ENCODE measurements at places on chromosomes 11 and 22.

DNA sequence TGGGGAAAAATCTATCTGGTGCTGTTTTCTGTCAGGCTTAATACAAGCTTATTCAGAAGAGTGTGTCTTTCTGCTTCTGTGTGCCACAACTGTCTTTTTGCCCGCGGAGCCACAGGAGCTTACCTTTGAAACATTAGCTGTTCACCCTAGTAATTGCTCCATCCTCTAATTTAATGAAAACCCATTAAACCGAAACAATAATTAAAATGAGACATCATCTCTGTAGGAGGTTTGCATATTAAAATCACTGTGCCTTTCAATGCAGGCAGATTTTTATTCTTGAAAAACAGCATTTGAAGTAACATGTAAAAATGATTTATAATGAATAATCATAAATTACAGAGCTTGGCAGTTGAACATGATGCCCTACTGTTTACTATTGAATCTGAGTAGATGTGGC lies 102.3 kb downstream of the NELL1 start:
- DNase-seq, result no peak

DNA sequence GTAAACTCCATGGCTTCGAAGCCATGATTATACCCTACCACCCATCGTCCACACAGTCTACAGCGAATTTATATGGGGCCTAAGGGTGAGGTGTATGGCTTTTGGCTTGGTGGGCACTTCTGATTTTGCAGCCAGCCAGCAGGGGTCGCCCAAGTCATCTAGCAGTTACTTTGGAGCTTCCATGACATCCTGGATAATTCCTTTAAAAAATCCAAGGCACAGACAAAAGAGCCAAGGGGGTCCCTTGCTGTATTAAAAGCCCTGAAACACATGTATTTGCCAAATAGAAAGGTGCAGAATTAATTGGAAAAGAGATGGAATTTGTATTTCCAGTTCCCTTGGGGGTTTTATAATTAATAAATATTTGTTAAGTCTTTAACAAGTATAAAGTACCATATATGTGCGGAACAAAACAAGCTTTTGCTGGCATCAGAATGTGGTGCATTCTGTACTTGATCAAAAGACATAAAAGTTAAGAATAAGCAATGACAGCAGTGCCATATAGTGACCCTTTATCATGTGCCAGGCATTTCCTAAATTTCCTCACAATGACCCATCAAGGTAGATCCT lies 132.8 kb upstream of the PITPNB start:
- peak; percentile 66 for DNase-seq

DNA sequence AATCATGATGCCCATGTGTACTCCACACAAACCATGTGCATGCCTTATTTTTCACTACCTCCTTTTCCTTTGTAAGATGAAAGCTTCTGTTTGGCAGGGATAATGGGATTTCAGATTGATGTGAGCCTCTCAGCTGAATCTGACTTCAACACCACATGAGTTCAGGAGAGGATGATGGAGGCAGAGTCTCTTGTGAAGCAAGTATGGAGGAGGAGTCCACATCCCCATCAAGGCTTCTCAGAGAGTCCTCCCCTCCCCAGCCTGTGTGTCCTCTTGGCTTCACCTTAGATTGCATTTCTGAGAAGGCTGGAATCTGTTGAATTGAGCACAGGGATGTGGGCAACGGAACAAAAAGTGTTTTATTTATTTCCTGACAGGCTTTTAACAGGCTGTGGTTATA lies 370.4 kb downstream of the FAT3 start:
- no peak for DNase-seq

- DNase-seq, result no peak
Observed at GRCh38 chr22:41239443-41240128, 1.1 kb downstream of the CHADL start.

DNA sequence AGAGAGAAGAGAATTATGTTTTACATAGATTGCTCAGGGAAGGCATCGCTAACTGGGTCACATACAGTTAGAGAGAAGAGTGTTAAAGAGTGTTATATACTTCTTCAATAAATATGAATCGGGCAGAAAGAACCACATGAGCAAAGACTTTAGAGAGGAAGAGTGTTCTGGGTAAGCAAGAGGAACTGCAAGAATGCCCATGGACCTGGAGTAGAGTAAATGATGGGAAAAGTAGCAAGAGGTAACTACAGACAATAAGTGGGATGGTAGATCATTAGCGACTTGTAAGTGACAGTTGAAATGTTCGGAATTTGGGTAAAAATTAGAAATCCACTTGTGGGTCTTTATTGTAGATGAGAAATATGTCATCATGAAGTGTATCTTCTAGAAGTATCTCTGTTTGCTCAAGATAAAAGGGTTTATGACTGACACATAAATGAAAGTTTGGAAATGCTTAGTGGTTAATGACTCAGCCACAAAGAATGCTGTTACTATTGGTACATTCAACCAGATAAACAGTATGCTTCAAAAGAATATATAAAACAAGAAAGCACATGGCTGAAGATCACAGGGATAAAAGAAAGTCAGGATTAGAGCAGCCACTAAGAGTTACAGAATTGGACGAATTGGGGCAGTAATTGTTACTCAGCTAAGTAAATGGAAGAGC lies 229.3 kb downstream of the CASP12 start:
- DNase-seq, result peak; percentile 92

GRCh38 chr11:76318744-76319384 lies 62.1 kb downstream of the THAP12 start:
- peak; percentile 84 for DNase-seq

GRCh38 chr11:94597896-94598295 lies 30.7 kb downstream of the PIWIL4 start:
- DNase-seq, result no peak

DNA sequence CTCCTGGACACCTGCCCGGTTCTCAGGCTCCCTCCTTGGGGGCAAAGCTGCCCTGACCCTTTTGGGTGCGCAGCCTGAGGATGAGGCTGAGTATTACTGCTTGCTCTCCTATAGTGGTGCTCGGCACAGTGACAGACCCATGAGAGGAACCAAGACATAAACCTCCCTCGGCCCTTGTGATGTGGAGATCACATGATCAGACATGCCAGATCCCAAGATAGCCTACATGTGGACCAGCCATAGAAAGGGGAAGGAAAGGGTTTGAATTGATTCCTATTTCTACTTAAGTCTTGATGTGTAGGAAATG lies 125.3 kb downstream of the VPREB1 start:
- DNase-seq, result no peak

- no peak for DNase-seq
Observed at GRCh38 chr11:65787649-65788622, 1.1 kb downstream of the OVOL1 start.

DNA sequence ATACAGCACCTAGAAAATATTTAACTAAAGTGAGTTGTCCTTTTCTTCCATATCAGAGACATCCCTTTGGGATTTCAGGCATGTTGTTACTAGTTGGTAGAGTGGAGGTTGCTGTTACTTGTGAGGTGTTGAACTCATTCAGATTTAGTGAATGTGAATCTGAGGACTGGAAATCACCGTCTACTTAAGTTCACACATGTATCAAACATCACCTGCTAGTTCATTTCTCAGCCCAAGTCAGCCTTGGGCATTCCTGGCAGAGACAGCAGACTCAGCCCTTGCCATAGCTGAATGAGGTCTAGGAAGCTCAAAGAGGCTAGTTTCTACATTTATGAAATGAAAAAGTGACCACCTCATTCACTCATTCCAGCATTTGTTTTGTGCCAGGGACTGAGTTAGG lies 9.7 kb downstream of the KDELR3 start:
- peak; percentile 80 for DNase-seq

DNA sequence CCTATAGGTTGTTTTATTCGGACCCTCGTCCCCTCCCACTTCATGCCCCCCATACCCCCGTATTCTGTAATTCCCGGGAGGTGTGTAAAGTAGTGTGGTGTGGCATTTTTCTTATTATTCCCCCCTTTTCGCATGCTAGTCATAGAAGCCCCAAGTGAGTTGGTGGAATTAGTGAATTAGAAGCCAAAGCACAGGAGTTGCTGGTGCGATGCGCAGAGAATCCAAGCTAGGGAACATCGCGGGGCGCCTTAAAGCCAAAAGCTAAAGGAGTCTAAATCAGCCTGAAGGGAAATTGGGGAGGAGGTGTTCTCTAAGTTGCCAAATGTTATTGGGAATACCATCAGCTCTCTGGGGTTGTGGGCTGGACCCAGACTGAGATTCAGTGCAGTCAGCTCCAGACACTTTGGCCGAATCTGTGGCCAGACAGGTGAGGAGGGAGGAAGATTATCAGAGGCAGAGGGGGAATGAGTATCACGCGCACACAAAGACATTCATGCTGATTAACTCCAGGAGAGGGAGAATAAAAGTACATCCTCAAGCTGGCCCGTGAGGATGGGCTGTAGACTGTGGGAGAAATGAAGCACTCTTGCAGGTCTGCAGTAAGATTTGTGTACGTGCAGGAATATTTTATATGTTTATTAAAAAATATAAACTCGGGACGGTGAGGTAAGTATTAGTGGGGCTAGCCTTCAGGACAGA lies 102.8 kb upstream of the HSD17B12 start:
- DNase-seq, result no peak

- DNase-seq, result peak; percentile 45
Observed at GRCh38 chr11:9459667-9460321, 1.0 kb upstream of the ZNF143 start.

DNA sequence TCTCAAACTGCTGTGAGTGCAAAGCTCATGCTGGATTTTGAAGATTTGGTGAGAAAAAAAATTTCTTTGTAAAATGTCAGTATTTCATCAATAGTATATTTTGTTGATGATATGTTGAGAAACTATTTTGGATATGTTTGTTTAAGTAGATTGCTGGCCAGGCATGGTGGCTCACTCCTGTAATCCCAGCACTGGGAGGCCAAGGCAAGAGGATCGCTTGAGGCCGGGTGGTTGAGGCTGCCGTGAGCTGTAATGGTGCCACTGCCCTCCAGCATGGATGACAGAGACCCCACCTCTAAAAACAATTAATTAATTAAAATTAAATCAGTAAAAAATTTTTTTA lies 6.9 kb upstream of the IFITM3 start:
- no peak for DNase-seq

GRCh38 chr22:29267462-29267857 lies 321 bp downstream of the RHBDD3 start:
- no peak for DNase-seq

DNA sequence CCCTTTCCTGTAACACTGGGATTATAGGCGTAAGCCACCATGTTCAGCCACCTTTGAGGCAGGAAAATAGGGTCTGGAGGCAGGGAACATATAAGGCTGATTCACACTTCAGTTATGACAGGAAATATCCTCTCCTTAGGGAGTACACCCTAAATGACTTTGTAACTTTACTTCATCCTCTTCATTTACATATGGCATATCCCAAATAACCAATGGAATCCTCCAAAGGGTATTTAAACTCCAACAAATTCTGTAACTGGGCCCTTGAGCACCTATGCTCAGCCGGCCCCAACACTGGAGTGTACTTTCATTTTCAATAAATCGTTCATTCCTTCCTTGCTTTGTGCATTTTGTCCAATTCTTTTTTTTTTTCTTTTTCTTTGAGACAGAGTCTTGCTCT lies 1.6 kb upstream of the KAT5 start:
- DNase-seq, result no peak

DNA sequence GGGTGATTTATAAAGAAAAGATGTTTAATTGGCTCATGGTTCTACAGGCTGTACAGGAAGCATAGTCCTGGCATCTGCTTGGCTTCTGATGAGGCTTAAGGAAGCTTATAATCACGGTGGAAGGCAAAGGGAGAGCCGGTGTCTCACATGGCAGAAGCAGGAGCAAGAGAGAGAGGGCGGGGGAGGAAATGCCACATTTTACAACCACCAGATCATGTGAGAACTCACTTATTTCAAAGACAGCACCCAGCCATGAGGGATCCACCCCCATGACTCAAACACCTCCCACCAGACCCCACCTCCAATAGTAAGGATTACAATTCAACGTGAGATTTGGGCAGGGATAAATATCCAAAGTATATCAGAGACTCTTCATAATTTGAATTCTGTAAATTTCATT lies 200.7 kb downstream of the MSANTD4 start:
- DNase-seq, result no peak

- DNase-seq, result no peak
Observed at GRCh38 chr22:25030636-25031035, 78.1 kb downstream of the KIAA1671 start.

All from epithelial cell of esophagus (primary cell).